ENCODE measurements at places on chromosomes 6 and 20.

GRCh38 chr6:90217506-90218127, 79.0 kb downstream of the BACH2 start:
- DNase-seq = no peak

- DNase-seq = no peak
These were observed 16.6 kb downstream of the ATG5 start for GRCh38 chr6:106308985-106309384.

DNA sequence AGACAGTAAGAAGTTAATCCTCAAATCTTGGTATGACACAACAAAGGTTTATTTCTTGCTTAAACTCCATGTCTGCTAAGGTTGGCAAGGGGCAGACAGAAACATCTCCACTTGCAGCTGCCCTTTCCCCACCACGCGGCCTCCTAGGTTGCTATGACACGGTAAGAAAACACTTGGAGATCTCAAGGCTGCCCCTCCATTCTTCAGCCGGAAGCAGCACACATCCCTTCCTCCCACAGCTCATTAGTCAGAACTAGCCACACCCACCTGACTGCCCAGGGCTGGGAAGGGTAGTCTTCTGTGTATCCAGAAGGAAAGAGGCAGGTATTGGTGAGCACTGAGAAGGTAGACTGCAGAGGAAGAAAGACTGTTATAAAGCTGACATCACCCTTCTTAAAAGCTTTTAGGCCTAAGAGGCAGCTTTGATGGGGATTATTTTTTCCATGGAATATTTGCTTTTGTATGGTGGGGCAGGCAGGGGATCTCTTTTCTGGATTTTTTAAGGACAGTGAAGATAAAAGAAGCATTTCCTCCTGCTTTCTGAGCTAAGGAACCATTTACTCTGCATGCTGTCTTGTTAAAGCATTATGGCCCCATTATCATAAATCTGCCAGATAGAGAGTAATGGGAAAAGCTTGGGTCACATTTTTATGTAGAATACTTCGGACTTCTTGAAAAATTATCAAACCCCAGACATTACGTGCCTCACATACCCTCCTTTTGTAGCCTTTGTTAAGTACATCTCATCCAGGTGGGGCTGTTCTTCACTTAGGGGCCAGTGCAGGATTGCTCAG, 41.6 kb downstream of the MRAP2 start:
- no peak for DNase-seq

DNA sequence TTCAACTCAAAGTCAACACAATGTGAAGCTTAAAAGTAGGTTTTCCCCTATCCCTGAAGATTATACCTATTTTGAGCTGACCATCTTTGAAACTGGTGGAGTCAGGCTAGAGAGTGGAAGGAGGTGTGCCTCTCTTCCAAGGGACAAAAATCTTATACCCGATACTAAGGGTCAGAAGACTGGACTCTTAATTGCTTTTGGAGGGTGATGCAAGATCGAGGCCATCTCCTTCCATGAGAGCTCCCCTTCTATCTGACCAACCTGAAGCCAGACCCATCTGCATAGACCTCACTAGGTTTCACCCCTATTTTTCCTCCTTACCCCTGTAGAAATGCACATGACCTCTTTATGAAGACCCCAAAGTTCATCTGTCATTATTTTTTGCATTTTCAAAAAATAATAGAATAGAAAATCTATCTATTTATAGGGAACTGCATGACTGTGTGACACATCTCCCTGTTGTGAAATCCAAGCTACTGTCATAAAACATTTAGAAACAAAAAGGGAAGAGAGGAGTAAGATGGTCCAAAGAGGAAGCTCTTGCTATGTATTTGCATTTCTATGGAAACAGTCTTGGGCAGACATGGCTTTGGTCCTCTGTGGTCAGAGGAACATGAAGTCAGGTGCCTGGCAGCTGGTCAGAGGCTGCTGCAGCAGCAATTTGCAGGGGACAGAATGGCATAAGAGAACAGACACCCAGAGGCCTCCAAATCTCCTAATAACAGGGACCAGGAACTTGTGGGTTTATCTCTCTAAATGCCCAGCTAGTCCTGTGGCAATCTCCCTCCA, 349.2 kb downstream of the MAFB start:
- no peak for DNase-seq

DNA sequence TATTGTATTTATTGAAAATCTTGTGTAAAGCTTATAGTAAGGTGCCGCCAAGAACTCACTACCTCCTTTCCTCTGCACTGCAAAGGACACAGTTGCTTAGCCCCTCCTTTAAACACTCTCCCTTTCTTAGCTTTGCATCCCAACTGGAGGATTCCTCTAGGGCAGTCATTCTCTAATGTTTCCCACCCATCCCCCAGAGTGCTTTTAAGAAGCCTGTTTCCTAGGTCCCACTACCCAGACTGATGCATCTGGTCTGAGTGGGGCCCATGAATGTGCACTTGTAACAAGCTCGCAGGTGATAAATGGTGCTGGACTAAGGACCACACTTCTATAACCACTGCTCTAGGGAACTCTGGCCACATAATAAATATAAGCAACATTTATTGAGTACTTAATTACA, 55.2 kb downstream of the B4GALT5 start:
- DNase-seq = no peak

DNA sequence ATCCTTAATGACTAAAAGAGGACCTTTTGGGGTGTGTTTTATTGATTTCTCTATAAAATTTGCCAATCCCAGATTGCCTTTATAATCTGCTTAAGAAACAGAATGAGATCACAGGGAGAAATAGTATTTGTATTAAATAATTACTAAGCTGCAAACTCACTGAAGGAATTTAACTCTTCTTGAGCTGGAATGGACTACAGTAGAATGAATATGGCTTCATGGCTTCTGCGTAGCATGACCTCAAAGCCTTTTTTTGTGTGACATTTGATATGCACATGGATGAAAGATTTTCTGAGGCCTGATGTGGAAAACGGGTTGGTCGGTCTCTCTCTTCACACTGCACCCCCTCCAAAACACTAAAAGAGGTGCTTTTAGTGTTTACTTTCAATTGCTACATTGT, 115.9 kb downstream of the QKI start:
- no peak for DNase-seq

All from COR-L47 (cell line).